ENCODE measurements at places on chromosomes 12 and 14.

DNA sequence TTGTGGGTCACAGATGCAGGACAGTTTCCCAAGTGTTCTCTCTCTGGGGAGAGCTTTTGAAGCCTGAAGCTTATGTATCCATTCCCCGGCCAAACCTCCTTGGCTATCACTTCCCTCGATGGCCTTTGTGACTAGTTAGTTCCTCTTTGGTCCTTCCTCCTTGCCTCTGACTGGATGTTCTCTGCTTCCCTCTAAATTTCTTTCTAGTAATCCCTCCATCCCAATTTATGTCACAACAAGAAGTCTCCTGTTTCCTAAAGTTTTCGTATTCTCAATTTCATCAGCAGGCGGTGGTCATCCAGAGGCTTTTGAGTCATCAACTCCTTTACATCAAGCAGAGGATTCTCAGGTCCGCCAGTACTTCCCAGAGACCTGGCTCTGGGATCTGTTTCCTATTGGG, 27.5 kb downstream of the A2ML1 start:
- no peak for DNase-seq

DNA sequence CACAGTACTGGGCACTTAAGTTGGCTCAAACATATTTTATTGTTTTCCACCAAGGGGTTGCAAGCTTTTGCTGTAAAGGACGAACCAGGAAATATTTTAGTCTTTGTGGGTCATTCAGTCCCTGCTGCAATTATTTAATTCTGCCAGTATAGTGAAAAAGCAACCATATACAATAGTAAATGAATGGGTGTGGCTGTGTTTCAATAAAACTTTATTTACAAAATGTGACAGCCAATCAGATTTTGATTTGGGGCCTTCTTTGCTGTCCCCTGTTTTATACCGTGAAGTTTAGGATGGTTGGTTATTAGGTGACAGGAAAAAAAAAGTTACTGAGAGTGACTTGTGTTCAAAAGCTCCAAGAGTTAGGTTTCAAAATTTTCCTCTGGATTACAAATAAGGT, 956.4 kb downstream of the AACS start:
- DNase-seq = no peak

DNA sequence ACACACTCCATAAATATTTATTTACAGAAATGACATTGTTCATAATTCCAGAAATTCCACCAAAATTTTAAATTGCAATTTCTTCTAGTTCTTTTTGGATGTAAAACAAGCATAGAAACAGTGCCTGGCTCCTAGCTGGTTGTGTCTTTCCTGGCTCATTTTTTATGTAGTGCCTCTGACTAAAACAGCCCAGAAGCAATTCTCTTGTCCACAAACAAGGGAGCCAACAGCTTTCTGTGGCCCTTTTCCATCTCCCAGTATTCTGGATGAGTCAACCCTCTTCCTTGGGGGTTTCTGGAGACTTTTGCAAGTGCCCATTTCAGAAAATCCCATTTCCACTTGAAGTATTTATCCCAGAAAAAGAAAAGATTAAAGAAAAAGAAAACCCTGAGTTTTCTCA, 141.4 kb downstream of the PHLDA1 start:
- DNase-seq = no peak

DNA sequence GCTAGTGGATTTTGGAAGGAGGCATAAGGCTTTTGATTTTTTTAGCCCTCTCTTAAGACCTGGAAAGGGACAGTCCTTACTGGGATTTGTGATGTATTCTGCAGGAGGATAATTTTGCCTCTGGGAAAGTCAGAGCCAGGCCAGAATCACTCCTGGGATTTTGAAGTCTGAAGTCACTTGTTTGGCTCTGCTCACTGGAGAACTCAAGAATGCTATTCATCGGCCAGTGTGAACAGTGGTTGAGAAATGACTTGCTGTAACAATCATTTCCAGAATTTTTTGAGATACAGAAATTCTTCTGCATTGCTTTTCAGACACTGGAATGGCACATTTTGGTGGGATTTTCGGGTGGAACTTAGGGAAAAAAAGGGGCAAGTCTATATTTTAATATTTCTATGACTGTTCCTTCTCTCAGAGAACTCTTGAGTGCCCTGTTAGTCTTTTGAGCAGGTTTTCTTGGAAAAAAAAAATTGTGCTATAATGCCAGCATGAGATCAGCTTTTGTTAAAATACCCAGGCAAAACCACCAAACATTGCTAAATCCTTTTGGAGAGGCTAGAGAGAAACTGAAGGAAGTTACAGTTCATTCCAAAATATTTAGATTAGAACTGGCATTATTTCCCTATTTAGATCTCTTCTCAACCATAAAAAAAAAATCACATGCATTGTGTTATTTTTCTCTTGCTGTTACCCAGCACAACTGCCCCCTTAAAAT, 26.1 kb upstream of the BHLHE41 start:
- DNase-seq = no peak

GRCh38 chr12:77189458-77189857, 124.1 kb upstream of the E2F7 start:
- no peak for DNase-seq

- no peak for DNase-seq
Measured at GRCh38 chr14:92880351-92880750, 42.6 kb upstream of the CHGA start.

DNA sequence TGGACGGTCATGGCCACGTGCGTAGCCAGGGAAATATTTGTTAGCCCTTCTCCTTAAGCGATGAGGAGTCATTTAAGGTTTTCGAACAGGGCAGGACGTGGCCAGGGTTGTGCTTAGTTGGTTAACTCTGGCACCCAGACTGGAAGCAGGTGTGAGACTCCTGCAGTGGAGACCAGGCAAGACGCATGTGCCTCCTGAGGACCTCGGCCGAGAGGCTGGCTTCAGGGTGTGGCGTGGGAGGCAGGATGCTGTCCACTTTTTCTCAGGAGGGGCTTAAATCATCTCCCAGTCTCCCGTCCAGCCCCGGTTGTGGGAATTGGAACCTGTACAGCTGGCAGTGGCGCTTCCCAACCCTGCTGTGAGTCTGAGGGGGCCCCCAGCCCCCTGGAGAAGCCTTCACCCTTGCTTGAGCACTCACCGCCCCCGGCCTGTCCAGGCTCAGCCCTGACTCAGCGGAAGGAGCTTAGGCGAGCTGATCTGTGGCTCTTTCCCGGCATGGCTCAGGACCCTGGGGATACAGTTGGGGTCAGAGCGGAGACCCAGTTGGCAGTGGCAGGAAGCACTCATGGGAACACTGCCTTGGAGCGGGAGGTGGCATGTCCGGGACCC, 46.3 kb upstream of the TSPAN9 start:
- DNase-seq = no peak

DNA sequence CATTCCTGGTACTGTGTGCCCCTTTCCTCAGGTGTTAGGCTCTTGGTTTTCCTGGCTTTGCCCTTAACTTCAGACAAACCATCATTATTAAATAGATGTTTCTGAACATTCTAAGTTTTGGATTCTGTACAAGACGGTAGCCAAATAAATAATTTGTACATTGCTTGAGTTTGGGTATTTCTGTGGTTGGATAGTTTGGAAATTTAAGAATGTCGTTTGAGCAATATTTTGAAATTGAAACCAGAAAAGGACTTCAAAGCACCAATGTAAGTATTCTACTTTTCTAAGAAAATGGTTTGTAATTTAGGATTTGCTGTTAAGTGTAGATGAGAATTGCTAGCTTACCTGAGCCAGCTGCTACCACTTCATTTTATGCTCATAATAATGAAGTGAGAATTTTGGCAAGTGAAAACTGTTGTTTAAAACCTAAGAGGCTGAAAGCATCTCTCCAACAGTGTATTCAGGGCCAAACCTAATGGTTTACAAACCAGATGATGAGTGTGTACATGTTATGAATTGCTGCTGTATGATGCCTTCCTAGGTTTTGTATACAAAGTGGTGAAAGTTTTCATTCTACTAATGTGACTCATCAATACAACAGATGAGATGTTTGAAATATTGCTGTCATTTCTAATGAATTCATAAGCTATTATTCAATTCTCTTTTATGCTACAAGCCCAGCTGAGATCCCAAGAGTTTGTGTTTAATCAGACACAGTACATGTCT, 181.5 kb upstream of the PRKD1 start:
- DNase-seq = no peak

- no peak for DNase-seq
Measured at GRCh38 chr14:96062010-96062409, 22.8 kb downstream of the C14orf132 start.

- no peak for DNase-seq
Measured at GRCh38 chr12:121428883-121429282, 29.0 kb downstream of the RNF34 start.

All from omental fat pad (tissue), 4 donors.